ENCODE measurements at places on chromosomes 5 and 9. TPM values are rescaled to one million over a fixed set of nuclear protein-coding genes. Genes with fewer than 3 reads are reported as not detected.

- H3K4me1 ChIP-seq: no peaks in the 10 kb centered on the region
- no peaks in the 10 kb centered on the region for H3K36me3 ChIP-seq
- DNase-seq: no peak
- H3K27me3 ChIP-seq: no peaks in the 10 kb centered on the region
Observed at GRCh38 chr5:120358949-120359348, 105.2 kb upstream of the PRR16 start.

Gene ENTPD8
- total RNA-seq: 3.8 TPM

DNA sequence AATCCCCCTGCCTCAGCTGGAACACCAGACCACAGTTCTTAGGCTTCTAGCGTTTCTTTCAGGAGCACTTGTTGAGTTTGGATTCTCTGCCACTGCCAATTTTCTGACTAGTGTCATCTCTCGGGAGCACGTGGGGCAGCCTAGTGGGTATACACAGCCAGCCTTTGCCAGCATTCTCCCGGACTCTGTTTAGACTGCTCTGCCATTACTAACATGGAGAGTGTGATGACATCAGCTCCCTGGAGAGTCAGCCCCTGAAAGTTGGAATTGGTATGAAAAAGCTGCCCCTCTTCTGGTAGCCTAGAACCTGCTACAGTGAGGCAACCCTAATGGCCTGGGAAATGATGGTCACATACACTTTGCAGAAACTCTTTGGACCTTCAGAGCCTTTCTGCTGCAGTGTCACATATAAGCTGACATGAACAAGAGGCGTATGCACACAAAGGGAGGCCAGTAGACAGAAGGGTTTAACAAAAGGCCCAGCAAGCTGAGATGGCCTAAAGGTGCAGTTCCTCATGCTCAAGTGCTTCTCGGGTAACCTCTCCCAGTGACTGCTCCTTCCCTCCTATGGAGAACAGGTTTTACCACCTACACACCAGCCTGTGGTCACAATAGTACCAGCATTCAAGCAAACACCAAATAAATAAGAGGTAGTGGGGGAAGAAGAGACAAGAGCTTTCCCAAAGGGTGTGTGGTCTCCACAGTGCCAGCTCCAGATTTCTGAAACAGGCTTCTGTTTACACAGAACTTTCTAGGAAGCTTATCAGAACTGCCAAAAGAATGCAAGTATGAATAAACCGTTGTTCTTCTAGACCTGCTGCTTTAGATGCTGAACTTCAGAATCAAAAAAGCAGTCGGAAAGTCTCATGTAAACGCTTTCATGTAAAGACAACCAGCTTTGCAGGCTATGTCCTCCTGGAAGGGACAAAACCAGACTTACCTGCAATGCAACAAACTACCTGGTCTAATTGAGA lies 16.5 kb downstream of the SPACA9 start:
- H3K4me3 ChIP-seq: no peak overlapping the region
- no peak overlapping the region for H3K27ac ChIP-seq

GRCh38 chr5:131769336-131769735 lies 27.5 kb downstream of the FNIP1 start:
- H3K4me1 ChIP-seq: peaks cover 19% of the 10 kb centered on the region
- DNase-seq: no peak

DNA sequence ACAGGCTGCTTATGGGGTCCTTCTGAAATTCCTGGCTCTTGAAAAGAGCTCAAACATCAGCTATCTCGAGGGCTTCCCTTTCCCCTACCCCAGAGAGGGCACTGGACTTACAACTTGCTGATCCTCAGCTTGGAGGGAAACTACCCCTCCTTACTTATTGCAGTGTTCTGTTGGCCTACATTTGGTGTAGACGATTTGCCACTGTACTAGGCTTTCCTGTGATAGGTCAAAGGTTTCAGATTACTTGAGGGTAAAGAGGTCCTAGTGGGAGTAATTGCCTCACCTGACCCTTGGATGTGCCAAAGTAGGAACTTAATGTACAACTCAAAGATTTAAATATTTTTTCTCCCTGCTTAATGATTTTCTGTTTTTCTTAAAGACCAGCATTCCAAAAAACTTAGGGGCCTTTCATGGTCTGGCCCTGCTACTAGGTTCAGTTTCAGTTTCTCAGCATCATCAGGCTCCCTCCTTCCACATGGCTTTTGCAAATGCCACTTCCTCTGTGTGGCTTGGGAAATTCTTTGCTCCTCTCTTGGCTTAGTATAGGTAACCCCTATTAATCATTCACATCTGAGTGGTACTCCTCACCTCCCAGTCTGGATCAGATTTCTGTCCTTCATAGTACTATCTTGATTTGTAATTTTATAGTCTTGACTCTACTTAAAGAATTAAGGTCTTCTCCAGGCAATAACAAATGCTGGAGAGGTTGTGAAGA lies 32.4 kb downstream of the CYSTM1 start:
- H3K36me3 ChIP-seq: no peaks in the 10 kb centered on the region
- no peak for DNase-seq
- no peaks in the 10 kb centered on the region for H3K27me3 ChIP-seq

Measured in pancreas (tissue), 10 donors.